ENCODE measurements at places on chromosomes 11 and 22. TPM values are rescaled to one million over a fixed set of nuclear protein-coding genes. Genes with fewer than 3 reads are reported as not detected.

Gene PRDM11
- 9.1 TPM for total RNA-seq

DNA sequence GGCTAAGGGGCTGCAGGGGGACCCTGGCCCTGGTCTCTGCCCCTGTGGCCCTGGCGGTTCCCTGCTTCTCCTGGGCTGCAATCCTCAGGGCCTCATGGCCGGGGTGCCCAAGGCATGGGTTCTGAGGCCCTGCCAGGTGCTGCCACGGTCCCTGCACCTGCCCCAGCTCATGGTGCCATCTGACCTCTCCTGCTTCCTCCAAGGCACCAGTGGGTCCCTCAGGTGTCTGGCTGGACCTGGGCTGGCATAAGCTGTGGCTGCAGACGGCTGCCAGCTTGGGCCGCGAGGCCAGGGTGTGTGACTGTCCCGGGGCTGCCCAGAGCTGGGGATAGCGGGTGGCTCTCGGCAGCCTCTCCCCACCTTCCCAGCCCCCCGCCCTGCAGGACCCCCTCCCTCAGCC, 2.0 kb downstream of the INS start:
- H3K27ac ChIP-seq: no peak overlapping the region
- no peaks in the 10 kb centered on the region for H3K36me3 ChIP-seq
- no peaks in the 10 kb centered on the region for H3K27me3 ChIP-seq
- no peaks in the 10 kb centered on the region for H3K4me1 ChIP-seq
- no peak for DNase-seq

DNA sequence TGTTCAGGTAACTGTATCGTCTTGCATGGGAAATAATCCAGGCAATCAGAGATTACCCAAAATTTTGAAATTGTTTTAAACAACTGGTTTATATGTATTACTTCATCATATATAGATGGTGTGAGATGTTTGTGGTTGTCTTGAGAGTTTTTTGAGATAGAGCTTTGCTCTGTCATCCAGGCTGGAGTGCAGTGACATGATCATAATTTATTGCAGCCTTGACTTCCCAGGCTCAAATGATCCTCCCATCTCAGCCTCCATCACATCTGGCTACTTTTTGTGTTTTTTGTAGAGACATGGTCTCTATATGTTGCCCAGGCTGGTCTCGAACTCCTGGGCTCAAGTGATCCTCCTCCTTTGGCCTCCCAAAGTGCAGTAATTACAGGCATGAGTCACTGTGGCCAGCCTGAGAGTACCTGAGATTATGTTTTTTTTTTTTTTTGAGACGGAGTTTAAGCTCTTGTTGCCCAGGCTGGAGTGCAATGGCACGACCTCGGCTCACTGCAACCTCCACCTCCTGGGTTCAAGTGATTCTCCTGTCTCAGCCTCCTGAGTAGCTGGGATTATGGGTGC, 11.5 kb downstream of the CTNND1 start:
- no peak for DNase-seq
- H3K27me3 ChIP-seq: no peaks in the 10 kb centered on the region
- no peak overlapping the region for H3K27ac ChIP-seq
- peaks cover 36% of the 10 kb centered on the region for H3K4me1 ChIP-seq

Gene DLAT
- 31.8 TPM for total RNA-seq

GRCh38 chr11:130638033-130638432, 189.6 kb downstream of the ADAMTS15 start:
- H3K36me3 ChIP-seq: no peaks in the 10 kb centered on the region
- DNase-seq: no peak
- H3K27ac ChIP-seq: no peak overlapping the region

Gene OR10A2
- not detected for total RNA-seq

DNA sequence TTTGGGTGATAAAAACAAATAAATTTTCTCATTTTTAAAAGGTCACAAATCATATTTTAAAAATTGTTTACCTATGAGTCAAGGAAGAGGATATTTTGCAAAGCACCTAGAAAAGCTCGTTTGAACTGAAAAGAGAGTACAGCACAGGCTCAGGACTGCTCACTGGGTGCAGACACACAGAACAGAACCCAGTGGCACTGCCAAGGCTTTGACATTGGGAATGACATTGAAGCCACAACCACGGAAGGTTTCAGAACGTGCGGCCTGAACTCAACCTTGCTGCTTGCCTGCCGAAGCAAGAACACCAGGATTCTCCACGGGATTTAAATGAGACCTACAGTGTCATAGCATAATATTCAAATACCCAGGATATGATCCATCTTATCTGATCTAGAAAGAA, 597.1 kb upstream of the B3GAT1 start:
- no peaks in the 10 kb centered on the region for H3K27me3 ChIP-seq
- no peaks in the 10 kb centered on the region for H3K36me3 ChIP-seq
- H3K4me1 ChIP-seq: no peaks in the 10 kb centered on the region
- no peak overlapping the region for H3K4me3 ChIP-seq

Gene HSPA8
- total RNA-seq: 1,391 TPM

DNA sequence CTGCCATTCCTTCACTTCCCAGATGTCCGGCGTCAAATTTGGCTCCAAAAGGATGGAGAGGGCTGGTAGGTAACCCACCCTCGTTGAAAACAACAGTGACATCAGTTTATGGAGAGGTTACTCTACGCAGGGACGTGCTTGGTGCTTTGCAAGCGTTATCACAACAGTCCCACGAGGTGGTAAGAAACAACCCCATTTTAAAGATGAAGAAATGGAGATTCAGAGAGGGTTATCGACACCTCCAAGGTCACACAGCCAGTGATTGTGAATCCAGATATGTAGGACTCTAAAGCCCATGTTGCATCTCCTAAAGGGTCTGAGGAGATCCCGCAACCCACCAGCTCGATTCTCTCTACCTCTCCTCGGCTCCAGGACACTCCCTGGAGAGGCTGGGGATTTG, 773 bp downstream of the MIAT start:
- H3K4me3 ChIP-seq: peak overlapping the region; percentile 8
- H3K36me3 ChIP-seq: no peaks in the 10 kb centered on the region
- DNase-seq: no peak
- peaks cover 22% of the 10 kb centered on the region for H3K27me3 ChIP-seq
- H3K27ac ChIP-seq: no peak overlapping the region

Gene WBP2NL
- total RNA-seq: not detected

DNA sequence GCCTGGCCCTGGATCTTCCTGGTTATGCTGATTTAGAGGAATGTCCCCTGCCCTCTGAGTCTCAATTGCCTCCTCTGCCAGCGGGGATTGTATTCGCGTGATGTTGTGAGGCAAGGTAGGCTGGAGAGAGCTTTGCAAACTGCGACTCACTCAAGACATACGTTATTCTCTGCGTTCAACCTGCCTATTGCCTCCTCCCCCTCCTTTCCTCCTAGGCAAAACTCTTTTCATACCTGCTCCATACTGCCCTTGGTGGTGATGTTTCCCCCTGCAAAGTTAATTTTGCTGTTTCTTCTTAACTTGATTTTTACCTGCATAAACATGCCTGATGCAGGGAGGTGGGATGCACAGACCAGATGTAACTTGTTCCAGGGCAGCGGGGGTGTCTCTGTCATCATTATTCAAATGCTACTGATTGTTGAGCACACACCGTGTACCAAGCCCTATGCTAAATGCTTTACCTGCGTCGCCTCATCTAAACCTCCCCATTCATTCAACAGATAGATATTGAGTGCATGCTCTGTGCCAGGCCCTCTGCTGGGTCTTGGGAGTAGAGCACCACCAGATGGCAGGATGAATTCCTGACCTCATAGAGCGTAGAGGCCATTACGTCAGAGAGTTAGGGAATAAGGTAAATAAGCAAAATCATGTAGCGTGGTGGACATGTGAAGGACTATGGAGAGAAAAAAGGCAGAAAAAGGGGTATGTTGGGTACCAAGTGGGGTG, 29.0 kb downstream of the SGSM1 start:
- no peaks in the 10 kb centered on the region for H3K4me1 ChIP-seq
- H3K4me3 ChIP-seq: no peak overlapping the region
- DNase-seq: no peak
- H3K27ac ChIP-seq: no peak overlapping the region

DNA sequence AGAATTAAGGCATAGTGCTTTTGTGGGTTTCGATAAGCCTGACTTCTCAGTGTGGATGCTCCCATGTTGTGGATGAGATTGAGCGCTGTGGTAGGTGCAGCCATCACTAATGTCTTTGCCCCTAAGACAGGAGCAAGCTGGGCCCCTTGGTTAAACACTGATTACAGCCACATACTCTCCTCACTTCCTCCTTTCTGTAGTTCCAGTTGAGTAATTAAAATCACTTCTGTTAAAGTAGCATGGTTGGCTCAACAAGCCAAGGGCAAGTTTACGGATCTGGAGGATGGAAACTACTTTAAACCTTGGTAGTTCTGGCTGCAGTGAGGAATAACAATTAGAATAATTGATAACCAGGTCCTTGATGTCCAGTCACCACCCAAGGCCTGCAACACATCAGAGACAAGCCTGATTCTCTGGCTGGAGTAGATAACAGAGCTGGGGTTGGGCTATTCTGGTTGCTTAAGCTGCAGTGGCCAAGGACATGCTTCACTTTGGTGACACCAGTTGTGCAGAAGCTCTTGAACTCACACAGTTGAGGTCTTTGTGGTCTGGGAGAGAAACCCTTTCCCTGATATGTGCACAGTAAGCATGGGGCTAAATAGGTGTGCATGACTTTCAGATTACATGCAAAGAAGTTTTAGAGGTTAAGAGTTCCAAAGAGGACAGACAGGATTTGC, 81.3 kb downstream of the KIRREL3 start:
- H3K27ac ChIP-seq: no peak overlapping the region
- no peak overlapping the region for H3K4me3 ChIP-seq
- H3K27me3 ChIP-seq: no peaks in the 10 kb centered on the region
- no peaks in the 10 kb centered on the region for H3K36me3 ChIP-seq

Gene AHNAK
- 305 TPM for total RNA-seq
